T-helper 2 cell (primary cell): ENCODE measurements at places on chromosomes 2 and 18.

- DNase-seq = no peak
Measured at GRCh38 chr2:16645775-16646559, 19.7 kb downstream of the CYRIA start.

- no peak for DNase-seq
Measured at GRCh38 chr2:86512892-86513291, 50.4 kb downstream of the CHMP3 start.

- DNase-seq = no peak
Measured at GRCh38 chr2:236120829-236121228, 47.4 kb downstream of the GBX2 start.

GRCh38 chr2:205077159-205077558 lies 531.9 kb downstream of the PARD3B start:
- peak; percentile 82 for DNase-seq

DNA sequence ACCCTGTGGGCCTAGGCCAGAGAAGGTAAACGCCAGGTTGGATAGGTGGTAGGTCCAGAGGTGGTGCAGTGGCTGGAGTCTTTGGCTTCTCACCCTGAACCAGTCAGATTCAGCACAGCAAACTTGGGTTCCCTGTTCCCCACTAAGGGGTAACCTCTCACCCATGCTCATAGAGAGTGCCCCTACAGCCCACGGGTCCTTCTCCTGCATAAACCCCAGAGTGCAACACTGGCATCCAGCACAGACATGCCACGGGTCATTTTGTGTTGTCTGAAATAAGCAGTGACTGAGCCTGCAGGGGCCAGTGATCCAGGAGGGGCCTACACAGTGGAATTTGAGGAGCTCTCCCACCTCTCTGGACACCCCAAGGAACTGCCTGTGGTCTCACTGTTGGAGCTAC lies 40.5 kb upstream of the ATP6V1B1 start:
- no peak for DNase-seq

DNA sequence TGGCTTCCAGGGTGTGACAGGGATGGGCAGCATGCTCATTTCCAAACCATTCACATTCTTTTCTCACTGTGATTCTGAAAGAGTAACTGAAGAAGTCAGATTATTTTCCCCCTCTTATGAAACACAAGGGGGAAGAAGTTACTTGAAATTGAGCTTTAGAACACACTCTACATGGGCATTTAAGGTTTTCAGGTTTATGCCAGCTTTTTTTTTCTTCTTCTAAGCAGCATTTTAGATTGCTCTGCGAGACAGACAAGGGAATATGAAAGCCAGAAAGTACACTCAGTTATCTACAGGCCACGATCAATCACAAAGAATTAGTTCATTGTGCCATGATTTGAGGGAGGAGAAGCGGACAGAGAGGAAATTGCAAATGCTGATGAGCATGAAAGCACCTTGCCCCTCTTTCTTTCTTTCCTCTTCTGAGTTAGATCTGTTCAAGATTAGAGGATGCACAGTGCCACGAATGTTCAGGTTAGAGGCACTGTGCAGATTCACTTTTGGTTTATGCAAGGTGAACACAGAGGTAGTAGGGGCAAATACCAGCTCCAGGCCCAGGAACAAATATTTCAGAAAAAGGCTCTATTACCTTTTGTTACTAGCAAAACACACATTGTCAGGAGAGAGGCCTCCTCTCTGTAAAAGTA lies 49.2 kb downstream of the CXCR4 start:
- DNase-seq = no peak

DNA sequence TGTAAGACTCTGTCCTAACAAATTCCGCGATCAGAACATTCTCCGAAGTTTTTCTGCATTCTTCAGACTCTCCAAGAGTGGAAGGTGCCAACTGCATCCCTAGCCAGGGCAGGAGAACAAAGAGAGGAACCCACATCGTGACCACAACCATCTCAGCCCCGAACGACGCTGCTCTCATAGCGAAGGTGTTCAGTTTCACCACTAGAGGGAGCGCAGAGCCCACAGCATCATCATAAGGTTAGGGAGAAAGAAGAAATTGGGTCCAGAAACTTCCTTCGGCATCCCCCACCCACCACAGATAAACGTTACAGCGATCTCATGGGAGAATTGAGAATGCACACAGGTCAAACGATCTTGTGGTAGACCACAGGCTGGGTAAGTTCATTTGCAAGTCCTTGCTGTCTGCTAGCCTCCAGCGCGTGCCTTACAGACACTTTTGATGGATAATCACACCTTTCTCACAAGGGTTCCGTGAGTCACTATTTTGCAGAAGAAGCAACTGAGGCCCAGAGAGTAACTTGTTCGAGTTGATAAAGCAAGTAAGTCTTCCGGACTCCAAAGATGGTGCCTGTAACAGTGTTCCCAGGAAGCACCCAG lies 53.7 kb upstream of the ARL4C start:
- peak; percentile 7 for DNase-seq
